Spinal cord (tissue), 10 donors: ENCODE measurements at places on chromosomes 12 and 14. TPM values are rescaled to one million over a fixed set of nuclear protein-coding genes. Genes with fewer than 3 reads are reported as not detected.

SCN8A gene
- 19.0 TPM for polyA plus RNA-seq

GLIPR1L2 gene
- polyA plus RNA-seq = 5.8 TPM

SLC25A21 gene
- 2.7 TPM for polyA plus RNA-seq

ZNF268 gene
- polyA plus RNA-seq = 17.4 TPM

TPPP2 gene
- 0.71 TPM for polyA plus RNA-seq

TMEM119 gene
- 12.0 TPM for polyA plus RNA-seq

MDGA2 gene
- polyA plus RNA-seq = 29.8 TPM

GRCh38 chr14:61048640-61049039 is 67.6 kb downstream of the SLC38A6 start:
- H3K27me3 ChIP-seq = no peaks in the 10 kb centered on the region
- H3K36me3 ChIP-seq = no peaks in the 10 kb centered on the region
- H3K27ac ChIP-seq = no peak overlapping the region
- no peaks in the 10 kb centered on the region for H3K4me1 ChIP-seq

GRCh38 chr14:96940009-96940408 is 142.8 kb downstream of the VRK1 start:
- no peaks in the 10 kb centered on the region for H3K27me3 ChIP-seq
- H3K4me3 ChIP-seq = no peak overlapping the region
- no peaks in the 10 kb centered on the region for H3K4me1 ChIP-seq

DNA sequence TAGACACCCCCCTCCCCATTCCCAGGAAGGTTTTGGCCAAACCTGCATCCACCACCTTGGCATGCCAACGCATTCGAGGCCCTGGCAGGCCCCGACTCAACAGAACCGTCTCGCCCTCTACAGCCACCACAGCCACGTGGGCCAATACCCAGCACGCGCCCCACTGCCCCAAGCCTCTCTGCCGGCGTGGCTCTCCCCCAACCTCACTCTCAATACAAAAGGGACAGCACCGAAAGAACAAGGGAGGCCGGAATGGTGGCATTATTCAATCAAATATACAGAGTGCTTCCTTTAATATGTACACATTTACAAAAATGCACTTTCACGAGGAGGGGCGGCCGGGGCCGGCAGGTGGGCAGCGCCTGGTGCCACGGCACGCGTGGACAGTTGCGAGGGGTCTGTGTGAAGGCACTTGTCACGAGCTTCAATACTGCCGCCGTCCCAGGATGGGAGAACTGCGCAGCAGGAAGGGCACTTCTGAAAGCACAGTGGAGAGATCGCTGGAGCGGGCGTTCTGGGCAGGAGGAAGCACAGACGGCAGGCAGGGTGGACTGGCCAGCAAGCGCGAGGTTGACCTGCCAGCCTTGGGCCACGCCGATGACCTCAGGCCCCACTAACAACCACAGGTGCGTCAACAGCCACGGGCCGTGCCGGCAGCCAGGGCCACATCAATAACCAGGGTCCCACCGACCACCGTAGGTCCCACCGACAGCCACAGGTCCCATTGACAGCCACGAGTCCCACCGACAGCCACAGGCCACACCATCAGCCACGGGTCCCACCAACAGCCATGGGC is 26.9 kb downstream of the JAG2 start:
- no peak overlapping the region for H3K4me3 ChIP-seq
- no peaks in the 10 kb centered on the region for H3K4me1 ChIP-seq
- no peak for DNase-seq

DNA sequence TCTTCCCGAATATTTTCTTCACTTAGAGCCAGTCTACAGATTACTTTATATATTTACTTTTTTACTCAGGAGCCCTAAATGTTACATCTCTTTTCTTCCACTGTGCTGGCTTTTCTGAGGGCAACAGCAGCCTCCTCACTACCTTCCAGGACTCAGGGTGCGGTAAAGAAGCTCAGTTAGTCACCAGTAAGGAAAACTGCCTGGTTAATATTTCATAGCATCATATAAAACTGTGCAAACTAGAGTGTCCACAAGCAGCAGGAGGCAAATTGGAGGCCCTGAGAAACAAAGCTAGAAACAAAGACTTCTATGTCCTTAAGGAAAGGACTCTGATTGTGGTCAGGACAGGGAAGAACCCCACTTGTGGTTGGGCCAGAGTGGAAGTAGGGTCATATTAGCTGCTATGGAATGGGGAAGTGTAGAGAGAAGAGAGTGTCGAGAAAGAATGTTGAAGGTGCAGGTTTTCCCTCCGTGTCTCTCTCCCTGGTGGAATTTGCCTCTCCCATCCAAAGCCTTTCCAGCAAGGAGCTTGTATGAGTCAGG is 220.1 kb downstream of the SLC15A4 start:
- no peak overlapping the region for H3K27ac ChIP-seq
- H3K4me1 ChIP-seq = peaks cover 9% of the 10 kb centered on the region
- no peak overlapping the region for H3K4me3 ChIP-seq
- no peaks in the 10 kb centered on the region for H3K36me3 ChIP-seq

GRCh38 chr12:50197297-50197727 is 30.1 kb upstream of the CERS5 start:
- H3K4me1 ChIP-seq = no peaks in the 10 kb centered on the region
- no peak overlapping the region for H3K27ac ChIP-seq
- no peak overlapping the region for H3K4me3 ChIP-seq
- no peak for DNase-seq

DNA sequence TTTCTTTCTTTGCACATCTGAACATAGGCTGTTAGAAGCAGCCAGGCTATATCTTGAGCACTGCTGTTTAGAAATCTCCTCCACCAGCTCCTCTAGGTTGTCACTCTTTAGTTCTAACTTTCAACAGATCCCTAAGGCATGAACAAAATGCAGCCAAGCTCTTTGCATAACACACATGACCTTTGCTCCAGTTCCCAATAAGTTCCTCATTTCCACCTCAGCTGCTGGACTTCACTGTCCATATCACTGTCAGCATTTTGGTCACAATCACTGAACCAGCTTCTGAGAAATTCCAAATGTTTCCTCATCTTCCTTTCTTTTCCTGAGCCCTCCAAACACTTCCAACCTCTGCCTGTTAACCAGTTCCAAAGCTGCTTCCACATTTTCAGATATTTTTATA is 27.6 kb upstream of the C14orf132 start:
- no peaks in the 10 kb centered on the region for H3K36me3 ChIP-seq
- H3K4me1 ChIP-seq = no peaks in the 10 kb centered on the region
- H3K27ac ChIP-seq = no peak overlapping the region
- no peak overlapping the region for H3K4me3 ChIP-seq
- no peaks in the 10 kb centered on the region for H3K27me3 ChIP-seq
